Right atrium auricular region (tissue), 2 donors: ENCODE measurements at places on chromosomes 11 and 22. TPM values are rescaled to one million over a fixed set of nuclear protein-coding genes. Genes with fewer than 3 reads are reported as not detected.
A peak's percentile ranks its signal among the peaks of the same experiment; 100 is the strongest.

- H3K27me3 ChIP-seq = no peaks in the 10 kb centered on the region
- H3K36me3 ChIP-seq = no peaks in the 10 kb centered on the region
- H3K4me1 ChIP-seq = no peaks in the 10 kb centered on the region
- DNase-seq = no peak
These were observed 12.2 kb downstream of the MOV10L1 start for GRCh38 chr22:50101870-50102565.

Gene OR8G5
- total RNA-seq = not detected

Gene C11orf87
- total RNA-seq = not detected

- no peaks in the 10 kb centered on the region for H3K36me3 ChIP-seq
- H3K4me3 ChIP-seq = no peak overlapping the region
- no peak for DNase-seq
- H3K27ac ChIP-seq = no peak overlapping the region
- no peaks in the 10 kb centered on the region for H3K27me3 ChIP-seq
These were observed 2.8 kb upstream of the AMPD3 start for GRCh38 chr11:10452211-10452767.

DNA sequence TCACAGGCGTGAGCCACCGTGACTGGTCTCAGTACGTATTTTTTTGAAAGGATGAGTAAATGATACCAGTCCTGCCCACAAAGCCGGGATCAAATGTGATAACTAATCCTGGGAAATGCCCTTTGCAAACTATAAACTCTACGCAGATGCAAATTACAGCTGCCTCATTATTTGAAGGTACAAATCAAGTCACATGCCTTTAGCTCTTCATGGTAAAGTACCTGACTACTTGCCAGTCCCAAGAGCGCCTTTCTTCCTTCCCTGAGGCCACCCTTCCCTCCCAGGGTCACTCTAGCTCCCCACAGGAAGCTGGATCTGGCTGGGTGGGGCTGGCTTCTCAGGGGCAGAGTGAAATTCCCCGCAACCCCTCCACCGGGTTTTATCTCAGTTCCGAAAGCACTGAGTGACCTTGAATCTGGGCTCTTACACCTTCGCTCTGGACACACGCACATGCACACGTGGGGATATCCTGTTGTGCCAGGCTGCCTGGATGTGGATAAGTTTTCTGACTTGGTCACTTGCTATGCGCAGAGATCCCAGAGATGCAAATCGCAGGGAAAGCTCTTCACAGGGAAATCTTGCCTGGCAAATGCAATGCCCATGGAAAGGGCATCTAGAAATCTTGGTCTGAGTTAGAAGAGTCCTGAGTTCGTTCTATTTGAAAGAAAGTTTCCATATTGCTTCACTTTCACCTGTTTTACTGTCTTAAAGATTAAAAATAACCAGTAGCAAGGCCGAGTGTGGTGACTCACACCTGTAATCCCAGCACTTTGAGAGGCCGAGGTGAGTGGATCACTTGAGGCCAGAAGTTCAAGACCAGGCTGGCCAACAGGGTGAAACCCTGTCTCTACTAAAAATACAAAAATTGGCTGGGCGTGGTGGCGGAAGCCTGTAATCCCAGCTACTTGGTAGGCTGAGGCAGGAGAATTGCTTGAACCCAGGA lies 8.5 kb downstream of the A4GALT start:
- peak overlapping the region; percentile 86 for H3K27ac ChIP-seq
- no peak for DNase-seq
- H3K36me3 ChIP-seq = peaks cover 8% of the 10 kb centered on the region
- H3K4me3 ChIP-seq = no peak overlapping the region
- no peaks in the 10 kb centered on the region for H3K27me3 ChIP-seq
- peaks cover 35% of the 10 kb centered on the region for H3K4me1 ChIP-seq

DNA sequence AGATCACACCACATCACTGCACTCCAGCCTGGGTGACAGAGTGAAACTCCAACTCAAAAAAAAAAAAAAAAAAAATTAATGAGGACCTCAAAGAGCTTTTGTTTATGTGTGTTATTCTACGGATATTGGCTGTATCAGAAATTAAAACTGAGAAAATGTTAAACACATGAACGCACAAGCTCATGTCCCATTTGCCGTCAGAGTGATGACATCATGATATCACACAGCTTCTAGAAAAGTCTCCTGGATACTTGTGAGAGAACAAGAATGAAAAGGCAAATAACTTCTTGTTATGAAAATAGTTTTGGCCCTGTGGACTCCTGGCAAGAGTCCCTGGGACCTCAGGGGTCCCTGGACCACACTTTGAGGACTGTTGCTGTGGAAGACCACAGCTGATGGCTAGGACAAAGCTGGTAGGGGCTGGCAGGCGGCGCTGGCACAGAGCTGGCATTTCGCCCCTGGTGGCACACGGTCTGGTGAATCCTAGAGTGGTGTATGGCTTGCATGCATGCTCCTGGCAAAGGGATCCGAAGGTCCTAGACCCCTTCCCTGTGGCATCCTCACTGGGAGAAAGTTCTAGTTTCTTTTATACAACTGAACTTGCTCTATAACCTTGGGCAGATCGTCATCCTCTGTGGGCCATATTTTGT lies 73.7 kb downstream of the NAT10 start:
- H3K27me3 ChIP-seq = no peaks in the 10 kb centered on the region
- no peak overlapping the region for H3K4me3 ChIP-seq
- no peak for DNase-seq
- H3K4me1 ChIP-seq = peaks cover 19% of the 10 kb centered on the region
- H3K27ac ChIP-seq = no peak overlapping the region

DNA sequence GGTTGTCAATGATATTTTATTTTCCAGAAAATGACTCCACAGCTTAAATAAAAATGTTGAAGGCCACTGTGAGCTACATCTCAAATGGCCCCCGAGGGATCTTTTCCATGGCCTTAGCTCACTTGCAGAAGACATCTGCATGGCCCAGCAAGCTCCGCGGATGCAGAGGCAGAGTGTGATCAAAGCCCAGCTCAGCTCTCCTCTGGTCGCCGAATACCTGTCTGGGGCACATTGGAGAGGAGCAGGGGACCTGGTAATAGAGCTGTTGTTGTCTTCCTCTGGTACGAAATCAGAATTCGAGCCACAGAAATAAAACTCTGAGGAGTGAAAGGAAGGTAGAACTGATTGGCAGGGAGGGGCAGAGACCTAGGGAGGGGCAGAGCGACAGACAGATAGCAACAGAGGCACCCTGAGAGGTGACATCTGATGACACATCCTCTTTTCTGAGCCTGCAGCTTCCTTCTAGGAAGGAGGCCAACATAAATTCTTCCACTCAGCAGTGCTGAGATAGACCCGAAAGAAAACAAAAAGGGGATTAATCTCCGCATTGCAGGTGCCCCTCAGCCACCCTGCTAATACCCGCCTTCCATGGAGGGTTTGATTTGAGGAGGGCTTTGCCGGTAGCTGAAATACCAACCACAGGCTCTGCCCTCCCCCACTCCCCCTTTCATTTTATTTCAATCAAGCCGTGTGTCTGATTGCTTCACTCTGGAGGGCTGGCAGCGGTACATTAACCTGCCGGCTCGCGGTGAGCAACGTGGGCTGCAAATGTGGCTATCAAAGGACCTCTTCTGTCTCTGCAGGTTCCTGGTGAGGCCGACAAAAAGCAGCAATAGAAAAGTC lies 759.4 kb downstream of the OPCML start:
- H3K27ac ChIP-seq = no peak overlapping the region
- no peaks in the 10 kb centered on the region for H3K27me3 ChIP-seq
- DNase-seq = no peak

DNA sequence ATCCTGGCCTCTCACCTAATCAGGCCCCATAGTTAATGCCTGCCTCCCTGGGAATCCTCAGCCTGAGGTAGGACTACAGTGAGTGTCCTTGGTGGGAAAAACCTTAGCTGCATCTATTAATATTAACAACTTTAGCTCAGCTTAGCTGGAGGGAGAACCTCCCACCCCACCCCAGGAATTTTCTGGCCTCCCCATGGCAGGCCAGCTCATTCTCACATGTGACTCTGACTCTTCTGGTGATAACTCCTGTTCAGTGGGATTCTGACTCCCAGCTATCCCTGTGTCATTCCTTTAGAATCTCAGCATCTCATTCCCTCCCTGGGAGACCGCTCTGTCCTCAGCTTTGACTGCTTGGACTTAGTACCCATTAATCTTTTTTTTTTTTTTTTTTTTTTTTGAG lies 14.5 kb downstream of the ART5 start:
- no peak overlapping the region for H3K4me3 ChIP-seq
- DNase-seq = no peak
- H3K4me1 ChIP-seq = no peaks in the 10 kb centered on the region
- no peak overlapping the region for H3K27ac ChIP-seq

Gene HEPN1
- total RNA-seq = not detected

Gene OR51B5
- not detected for total RNA-seq

DNA sequence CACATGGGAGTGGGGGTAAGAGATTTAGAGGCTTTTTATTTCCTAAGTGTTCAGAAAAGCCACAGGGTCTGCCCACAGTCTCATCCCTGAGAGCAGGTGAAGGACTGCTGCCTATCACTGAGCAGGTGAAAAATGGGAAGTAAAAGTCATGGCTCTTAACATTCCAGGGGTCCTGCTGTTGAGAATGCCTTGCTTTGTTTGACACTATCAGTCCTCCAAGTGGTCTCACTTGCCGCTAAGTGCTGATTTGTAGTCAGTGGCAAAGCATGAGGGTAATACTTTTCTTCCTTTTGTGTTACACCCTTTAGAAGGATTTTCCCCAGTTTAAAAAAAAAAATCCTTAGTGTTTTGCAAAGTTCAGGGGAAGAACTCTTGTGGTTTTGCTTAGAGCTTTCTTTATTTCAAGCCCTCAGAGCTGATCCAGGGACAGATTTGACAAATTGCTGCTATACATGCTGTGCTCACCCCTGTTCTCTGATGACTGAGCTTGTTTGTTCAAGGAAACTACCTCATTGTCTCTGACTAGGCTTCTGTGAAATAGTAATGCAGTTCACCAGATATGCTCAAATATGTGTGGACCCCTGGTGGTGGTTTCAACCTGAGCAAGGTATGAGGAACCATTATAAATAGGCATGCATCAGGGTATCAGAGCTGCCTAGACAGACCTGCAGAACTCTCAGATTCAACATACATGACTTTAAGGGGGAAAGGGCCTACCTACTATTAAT lies 141.0 kb downstream of the ARHGAP42 start:
- H3K27ac ChIP-seq = no peak overlapping the region
- H3K27me3 ChIP-seq = no peaks in the 10 kb centered on the region
- no peak overlapping the region for H3K4me3 ChIP-seq
- H3K36me3 ChIP-seq = no peaks in the 10 kb centered on the region
- no peak for DNase-seq

DNA sequence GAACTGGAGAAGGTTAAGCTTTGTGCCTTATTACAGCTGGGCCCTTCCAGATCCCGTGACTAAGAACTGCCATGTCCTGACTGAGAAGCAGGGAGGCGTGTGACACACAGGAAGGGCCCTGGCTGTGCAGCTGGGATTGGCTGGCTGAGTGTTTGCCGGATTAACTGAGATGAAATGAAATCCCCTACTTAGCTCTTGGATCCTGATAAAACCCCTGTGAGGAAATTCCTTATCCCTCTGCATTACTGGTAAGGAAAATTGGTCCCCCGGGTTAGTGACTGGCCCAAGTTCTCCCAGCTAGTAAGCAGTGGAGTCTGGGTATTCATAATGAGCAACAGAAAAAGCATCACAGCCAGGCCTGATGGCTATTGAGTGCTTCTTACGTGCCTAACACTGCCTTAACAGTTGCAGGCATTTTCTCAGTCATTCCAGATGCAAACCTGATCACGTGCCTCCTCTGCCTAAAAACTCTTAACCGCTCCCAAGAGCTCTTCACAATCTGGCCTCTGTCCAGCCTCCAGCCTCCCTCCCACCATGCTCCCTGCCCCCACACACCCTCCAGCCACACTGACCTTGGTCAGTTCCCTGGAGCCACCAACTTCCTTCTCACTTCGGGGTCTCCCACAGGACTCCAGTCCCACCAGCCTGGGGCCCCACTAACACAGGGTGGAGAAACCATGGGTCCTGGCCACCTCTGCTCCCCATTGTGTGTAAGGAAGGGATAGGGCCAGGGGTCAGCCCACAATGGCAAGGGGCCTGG lies 37.8 kb downstream of the ARRB1 start:
- no peaks in the 10 kb centered on the region for H3K36me3 ChIP-seq
- peak overlapping the region; percentile 89 for H3K27ac ChIP-seq
- DNase-seq = peak; percentile 86
- H3K4me1 ChIP-seq = no peaks in the 10 kb centered on the region
- no peaks in the 10 kb centered on the region for H3K27me3 ChIP-seq
- no peak overlapping the region for H3K4me3 ChIP-seq

GRCh38 chr11:104541701-104542100 lies 356.6 kb downstream of the CASP12 start:
- DNase-seq = no peak
- H3K4me3 ChIP-seq = no peak overlapping the region
- no peaks in the 10 kb centered on the region for H3K27me3 ChIP-seq
- H3K4me1 ChIP-seq = no peaks in the 10 kb centered on the region
- H3K36me3 ChIP-seq = no peaks in the 10 kb centered on the region

DNA sequence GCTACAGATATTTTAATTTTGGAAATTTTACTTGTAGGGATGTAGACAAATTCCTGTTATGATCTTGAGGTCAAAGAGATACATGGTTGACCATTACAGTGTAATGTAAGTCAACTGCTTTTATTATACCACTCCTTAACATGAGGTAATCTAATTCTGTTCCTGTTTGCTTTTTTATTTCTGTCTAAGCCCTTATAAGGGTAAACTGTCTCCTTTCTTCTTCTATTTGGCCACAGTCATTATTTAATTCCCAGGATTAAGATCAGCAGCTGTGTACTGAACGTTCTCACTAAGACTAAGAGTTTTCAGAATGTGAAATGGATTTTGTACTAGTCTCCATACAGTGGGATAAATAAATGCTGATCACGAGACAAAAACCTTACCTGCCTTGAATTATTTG lies 32.8 kb downstream of the C2CD3 start:
- no peaks in the 10 kb centered on the region for H3K4me1 ChIP-seq
- H3K27ac ChIP-seq = peak overlapping the region; percentile 36
- no peak overlapping the region for H3K4me3 ChIP-seq
- DNase-seq = no peak

GRCh38 chr11:118696673-118697226 lies 17.3 kb upstream of the TREH start:
- no peaks in the 10 kb centered on the region for H3K36me3 ChIP-seq
- H3K27ac ChIP-seq = no peak overlapping the region
- DNase-seq = no peak
- no peak overlapping the region for H3K4me3 ChIP-seq
- no peaks in the 10 kb centered on the region for H3K4me1 ChIP-seq
